Stromal cell of bone marrow (primary cell): ENCODE measurements at places on chromosomes 3 and 15.

DNA sequence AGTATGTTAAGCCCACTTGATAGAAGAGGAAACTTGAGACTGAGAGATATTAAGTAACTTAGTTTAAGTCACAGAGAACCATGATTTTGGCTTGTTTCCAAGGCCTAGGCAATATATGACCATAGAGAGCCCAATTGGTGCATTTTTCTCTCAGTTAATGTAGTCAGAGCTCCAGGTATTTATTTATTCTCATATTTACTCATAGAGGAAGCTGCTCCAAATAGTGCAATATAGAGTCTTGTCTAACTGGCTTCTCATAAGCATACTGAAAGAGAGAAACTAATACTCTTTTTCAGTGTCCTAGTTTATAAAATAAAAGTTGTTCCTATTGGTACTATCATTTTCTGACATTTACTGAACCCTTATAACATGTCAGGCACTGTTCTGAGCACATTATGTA lies 15.2 kb downstream of the TRNT1 start:
- DNase-seq = no peak

GRCh38 chr15:49023354-49023753 lies 22.9 kb downstream of the SECISBP2L start:
- DNase-seq = no peak

- DNase-seq = no peak
Observed at GRCh38 chr15:25464383-25464782, 25.6 kb upstream of the UBE3A start.

DNA sequence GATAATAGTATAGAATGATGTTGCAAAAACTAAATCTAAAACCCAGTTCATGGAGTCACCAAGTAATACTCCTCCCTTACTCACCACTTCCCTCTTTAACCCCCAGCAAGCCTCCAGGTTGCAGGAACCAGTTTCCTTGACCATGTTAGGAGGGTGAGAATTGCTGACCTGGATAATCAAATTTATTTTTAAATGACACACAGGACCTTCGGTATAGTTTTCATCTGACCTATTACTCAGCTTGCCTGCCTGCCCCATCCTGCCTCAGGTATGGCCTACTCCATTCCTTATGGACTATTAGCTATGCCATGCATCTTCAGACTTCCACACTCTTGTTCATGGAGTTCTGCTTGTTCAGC lies 883 bp downstream of the RTP4 start:
- no peak for DNase-seq

- peak; percentile 81 for DNase-seq
Observed at GRCh38 chr3:168884353-168884903, 779.1 kb downstream of the MECOM start.

- no peak for DNase-seq
Observed at GRCh38 chr15:77627067-77627466, 5.6 kb downstream of the LINGO1 start.

- no peak for DNase-seq
Observed at GRCh38 chr15:71600237-71600636, 210.1 kb upstream of the NR2E3 start.

GRCh38 chr15:73746883-73747282 lies 6.3 kb downstream of the INSYN1 start:
- no peak for DNase-seq

DNA sequence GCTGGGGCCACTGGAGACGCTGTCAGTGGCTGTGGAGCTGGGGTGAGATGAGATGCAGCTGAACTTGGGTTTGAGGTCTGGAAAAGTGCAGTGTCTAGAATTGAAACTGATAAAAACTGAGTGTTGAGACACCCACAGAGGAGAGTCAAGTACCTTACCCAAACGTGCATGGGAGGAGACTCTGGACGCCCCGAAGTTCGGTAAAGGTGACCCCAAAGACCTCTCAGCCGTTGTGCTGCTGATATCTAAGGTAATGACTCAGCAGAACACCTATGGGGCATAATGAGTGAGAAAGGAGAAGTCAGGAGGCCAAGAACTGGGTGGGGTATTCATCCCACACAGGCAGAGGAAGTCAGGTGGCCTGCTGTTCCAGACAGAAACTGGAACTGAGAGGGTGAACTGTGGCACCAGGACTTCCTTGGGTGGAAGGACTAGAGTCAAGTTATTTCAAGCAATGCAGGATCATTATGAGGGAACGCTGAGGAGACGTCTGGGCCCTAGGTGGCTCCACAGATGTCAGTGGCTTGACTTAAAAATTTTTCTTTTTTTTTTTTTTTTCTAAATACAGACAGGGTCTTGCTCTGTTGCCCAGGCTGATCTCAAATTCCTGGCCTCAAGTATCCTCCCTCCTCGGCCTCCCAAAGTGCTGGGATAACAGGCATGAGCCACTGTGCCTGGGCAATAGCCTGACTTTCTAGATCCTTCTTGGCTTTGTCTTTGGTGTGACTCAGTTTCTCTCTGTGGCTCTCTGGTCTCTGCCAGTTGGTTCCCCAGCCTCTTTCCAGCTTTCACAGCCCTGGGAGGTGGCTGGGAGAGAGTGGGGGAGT lies 67.6 kb upstream of the GCNT3 start:
- no peak for DNase-seq

DNA sequence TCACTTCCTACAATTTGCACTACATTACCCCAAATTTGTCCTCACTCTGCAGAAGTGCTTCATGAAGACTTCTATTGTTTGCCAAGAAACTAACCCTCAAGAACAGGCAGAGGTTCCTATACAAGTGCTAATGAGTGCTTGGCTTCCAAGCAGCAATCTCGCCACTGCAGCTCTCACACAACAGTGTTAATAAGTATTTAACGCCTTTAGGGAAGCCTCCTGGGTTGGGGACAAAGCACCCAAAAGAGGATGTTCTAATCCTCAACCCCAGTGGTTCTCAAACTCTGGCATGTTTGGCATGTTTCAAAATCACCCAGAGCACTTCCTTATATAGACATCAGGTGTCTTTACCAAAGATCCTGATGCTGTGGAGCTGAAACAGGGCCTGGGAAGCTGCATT lies 64.6 kb downstream of the ZIC4 start:
- DNase-seq = no peak

DNA sequence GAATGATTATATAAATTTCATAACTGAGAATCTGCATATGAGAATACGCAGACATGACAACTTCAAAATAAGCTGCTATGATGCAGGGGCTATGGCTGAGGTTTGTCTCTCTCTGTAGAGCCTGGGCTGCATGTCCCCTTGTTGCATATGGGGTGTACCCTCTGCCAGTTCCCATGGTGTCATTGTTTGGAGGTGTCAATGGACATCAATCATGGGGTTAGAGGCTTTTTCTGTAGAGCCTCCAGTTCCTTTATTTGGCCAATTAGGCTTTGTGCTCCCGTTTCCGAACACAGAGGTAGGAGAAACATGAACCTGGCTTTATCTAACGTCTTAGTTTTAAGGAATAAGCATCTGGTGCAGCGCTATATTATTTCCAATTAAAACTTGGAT lies 77.3 kb upstream of the RARB start:
- no peak for DNase-seq

DNA sequence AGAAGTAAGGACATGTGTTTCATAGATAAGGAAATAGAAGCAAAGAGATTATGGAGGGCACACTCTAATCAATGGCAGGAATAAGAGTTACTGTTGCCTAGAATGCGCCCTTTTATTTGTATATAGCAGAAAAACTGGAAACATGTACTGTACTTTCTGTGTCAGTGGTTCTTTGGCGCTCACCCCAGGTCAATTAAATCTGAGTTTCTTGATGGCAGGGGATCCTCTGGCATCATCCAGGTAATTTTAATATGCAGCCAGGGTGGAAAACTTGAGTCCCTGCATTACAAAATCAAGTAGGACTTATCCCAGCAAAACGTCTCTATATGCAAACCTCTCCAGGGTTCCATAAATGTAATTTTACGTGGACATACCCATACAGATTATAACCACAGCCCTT lies 284.1 kb downstream of the IL5RA start:
- no peak for DNase-seq

DNA sequence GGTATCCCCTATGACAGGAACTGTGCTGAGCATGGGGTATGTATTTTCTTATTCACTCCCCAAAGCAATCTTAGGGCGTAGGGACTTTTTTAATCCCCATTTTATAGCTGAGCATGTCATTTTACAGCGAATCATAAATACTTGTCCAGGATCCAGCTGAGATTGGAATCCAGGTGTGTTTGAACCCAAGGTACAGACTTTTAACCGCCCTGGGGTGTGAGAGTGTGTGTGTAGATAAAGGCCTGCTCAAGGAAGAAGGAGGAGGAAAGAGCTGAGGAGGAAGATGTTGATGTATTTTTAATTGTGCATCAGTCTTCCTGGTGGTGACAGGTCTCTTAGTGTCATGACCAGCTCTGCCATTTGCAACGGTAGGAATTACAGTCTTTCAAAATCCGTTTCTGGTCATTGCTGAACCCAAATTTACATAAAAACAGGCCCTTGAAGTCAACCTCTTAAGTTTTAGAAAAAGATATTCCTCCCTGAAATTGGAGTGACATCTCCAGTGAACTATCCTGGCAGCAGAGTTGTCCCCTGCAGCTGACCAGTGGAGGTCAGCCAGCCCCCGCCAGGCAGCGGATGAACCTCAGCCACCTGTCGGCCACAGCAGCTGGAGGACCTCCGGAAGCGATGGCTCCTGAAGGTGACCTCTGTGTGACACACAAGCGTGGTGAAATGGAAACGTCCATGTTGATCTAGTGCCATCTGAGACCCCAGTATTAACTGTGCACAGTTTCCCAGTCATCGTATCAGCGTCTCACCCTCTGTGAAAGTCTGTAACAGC lies 92.8 kb upstream of the MITF start:
- no peak for DNase-seq

DNA sequence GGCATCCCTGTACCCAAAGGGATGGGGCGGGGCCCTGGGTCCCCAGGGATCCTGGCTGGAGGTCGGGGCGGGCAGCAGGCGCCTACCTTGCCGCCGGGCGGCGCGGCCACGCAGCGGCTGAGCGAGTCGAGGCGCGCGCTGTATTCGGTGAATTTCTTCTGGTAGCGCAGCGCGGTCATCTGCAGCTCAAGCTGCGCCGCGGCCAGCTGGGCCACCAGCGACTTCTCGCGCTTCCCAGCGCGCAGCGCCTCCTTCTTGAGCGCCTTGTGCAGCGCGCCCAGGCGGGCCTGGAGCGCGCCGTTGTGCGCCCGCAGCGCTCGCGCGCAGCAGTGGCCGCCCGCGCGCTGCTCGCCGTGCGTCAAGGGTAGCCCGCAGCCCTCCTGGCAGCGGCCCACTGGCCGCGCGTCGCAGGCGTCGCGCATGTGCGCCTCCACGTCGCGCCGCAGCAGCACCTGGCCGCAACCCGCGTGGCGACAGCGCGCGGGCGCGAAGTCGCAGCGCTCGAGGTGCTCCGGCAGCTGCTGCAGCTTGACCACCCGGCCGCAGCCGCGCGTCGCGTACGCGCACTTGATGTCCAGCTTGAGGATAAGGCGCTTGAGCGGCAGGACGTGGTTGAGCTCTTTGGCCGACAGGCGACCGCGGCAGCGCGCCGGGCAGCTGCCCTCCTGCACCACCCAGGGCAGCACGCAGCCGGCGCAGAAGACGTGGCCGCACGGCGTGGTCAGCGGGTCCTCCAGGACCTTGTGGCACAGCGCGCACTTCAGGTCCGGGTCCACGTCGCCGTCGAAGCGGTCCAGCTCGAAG lies 522 bp downstream of the PDZRN3 start:
- DNase-seq = peak; percentile 55

DNA sequence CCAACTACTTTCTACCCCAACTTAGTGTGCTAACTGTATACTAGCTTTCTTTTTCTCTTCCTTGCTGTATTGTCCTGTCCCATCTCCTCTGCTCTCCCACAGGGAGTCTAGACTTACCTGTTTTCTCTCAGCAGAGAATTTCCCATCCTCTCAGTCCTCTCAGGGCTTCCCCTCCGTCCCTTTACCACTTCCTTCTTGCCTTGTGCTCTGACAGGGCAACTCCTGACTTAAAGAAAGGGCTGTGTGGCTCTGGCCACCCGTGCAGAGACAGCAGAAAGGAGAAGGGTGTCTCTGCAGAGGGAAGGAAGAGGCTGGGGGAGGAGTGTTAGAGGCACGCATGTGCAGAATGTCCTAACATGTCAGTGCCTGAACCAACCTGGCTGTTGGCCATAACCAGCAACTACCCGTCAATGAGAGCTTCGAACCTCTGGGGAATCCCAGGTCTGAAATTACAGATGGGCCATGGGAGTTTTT lies at the start of gene GCSAM:
GCSAM (minus strand) TSS at position 274 of the 474 bp plus-strand sequence; CDS start at position 146, 128 bp downstream.
- no peak for DNase-seq

- no peak for DNase-seq
Observed at GRCh38 chr15:31051496-31052080, 49.9 kb downstream of the TRPM1 start.

- DNase-seq = no peak
Observed at GRCh38 chr3:66407611-66408218, 93.1 kb downstream of the LRIG1 start.

DNA sequence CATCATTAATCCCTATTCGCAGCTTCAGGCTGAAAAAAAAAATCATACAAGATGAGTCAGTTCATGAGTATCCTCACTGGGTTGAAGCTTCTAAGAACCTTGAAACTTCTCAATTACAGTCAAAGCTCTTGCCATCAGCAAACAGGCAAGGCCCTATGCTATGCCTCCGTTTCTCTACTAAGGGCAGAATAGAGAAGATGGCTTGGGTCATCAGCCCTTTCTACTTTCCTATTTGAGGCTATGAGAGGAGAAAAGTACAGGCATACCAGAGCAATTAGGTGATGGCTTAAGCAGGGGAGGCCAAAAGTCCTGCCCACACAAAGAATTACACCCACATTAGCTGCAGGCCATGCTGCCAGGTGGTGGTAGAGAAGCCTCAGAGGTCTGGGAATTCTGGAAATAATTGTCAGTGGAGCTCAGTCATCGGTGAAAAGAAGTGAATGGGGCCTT lies 89.0 kb downstream of the MRPL46 start:
- no peak for DNase-seq

GRCh38 chr3:114974387-114974786 lies 172.7 kb downstream of the ZBTB20 start:
- DNase-seq = no peak

DNA sequence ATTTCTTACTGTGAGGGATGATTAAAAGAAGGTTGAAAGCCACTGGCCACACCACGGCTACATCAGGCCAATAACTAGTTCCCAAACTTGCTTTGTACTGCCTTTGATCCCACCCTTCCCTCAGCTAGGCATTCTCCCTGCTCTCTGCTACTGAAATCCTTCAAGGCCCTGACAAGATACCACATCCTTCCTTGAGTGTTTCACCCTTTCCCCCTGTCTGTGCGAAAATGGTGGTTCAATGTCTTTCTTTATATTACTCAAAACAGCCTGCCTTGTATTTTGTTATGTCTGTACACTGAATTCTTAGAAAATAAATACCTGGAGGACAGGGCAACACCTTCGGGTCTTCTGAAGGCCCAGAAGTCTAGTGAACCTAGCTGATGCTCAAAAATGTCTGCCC lies 932 bp upstream of the VPS8 start:
- no peak for DNase-seq

DNA sequence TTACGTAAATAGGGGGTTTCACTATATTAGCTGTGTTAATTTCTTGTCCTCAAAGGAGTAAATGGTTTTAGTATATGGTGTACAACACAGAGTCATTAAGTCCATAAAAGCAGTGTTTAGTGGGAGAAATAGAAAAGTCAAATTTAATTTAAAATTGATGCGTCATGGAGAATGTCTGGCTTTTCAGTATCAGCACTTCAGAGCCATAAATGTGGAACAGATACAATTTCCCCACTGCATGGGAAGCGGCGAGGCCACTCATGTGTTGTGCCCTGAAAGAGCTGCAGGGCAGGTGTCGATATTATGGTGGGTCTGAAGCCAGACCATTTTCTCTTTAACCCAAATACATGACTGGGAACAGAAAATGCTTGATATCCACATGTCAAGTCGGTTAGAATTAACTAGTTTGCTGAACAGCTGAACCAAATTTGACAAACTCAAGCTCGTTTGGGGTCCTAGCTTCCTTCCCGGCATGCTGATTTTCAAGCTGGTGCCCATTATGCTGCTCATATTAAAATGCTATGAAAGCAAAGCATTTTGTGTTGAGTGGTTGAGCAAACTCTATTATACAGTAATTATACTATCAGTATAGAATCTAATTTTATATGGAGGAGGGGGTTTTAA lies 364.6 kb upstream of the TBL1XR1 start:
- no peak for DNase-seq
